ENCODE measurements at places on chromosomes 7 and 10.

GRCh38 chr10:26715137-26715487 lies 17.6 kb downstream of the PDSS1 start:
- DNase-seq, result no peak

DNA sequence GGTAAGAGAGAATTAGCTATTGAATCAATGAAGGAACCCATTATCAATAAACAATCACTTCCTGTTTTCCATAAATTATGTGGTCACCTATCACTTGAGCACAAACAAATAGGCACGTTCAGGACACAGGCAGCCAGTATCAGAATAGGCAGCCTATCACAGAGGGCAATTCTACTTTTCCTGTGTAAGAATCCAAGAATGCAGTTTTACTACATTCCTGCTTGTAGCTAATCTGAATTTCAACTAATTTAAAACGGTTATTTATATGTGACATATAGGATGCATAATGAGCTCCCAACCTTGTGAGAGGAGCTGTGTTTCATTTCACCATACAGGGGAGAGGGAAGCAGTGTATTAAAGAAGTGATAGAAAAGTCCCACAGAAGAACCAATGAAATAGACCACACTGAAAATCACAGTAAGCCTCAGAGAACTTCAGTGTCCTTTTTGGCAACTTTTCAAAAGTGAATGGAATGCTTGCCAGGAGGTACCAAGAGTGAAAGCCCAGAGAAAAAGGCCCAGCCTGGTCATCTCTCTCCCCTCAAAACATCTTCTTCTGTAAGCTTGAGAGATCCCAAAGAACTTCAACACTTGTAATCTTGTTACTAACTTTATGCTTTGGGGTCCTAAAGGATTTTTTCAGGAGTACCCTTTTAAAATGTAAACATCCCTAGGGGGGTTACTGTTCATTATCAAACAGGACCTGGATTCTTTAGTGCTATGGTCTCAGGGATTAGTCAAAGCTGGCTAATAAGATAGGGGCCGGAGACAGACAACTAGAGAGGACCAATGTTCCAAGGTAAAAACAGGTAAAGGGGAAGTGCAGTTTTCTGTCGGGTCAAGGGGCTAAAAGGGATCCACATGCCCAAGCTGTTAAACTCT lies 1.3 kb downstream of the IMMP2L start:
- DNase-seq, result no peak

DNA sequence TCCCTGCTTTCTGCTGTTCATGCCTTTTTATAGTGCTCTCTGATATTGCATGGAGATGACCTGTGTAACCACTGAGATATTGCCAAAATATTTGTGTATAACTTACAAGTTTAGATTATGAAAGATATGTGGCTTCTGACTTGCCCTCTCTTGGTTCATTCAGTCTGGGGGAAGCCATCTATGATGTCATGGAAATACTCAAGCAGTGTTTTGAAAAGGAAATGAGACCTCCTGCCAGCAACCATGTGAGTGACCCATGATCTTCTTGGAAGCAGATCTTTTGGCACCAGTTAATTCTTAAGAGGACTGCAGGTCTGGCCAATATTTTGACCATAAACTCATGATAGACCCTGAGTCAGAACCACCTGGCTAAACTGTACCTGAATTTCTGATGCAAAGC lies 183.0 kb downstream of the THSD7A start:
- DNase-seq, result no peak

DNA sequence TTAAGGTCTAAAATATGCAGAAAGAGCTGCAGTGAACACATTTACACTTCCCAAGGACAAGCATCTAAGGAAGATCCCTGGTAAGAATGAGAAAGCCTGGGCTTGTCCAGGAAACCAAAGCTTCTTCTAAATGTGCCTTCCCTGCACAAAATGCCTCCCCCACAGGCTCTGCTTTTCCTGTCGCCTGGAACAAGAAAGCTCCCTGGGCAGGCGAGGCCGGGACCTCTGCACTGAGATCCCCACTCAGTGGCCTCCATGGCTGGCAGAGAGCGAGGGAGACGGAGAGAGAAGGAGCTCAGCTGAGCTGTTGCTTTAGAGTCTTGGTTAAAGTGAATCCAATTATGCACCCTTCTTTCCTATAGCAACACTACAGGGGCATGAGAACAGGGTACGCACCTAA lies 75.6 kb downstream of the AMZ1 start:
- DNase-seq, result no peak

All from CD4-positive, alpha-beta T cell treated with Interleukin-1 beta for 1 hour (primary cell).